Tibial artery (tissue), 4 donors: ENCODE measurements at places on chromosomes 4 and X.

DNA sequence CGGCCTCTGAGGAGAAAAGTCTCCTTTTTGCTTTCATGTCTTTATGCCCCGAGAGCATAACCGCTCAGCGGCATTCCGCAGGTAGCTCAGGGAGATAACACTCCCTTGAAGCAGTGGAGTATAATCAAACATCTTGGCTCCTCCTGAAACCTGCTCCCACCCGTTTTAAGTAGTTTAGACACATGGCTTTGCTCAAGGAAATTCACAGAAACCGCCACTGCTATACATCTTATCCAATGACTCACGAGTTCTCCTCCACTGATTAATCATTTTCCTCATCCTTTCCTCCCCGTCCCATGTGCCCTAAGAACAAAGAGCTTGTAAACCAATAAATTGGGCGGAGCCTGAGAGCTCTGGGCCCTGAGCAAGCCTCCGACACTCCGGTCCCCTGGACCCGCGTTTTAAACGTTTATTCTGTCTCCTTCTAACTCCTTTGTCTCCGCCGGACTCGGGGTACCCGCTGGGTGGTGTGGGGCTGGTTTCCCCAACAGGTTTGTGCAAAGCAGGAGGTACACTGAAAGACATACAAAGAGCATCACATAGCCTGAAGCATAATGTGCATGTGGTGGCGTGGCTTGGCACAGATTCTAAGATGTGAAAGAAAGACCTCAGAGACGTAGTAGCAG, 401.2 kb downstream of the TLL1 start:
- DNase-seq: no peak

GRCh38 chr4:150495550-150495949, 86.4 kb upstream of the MAB21L2 start:
- no peak for DNase-seq

DNA sequence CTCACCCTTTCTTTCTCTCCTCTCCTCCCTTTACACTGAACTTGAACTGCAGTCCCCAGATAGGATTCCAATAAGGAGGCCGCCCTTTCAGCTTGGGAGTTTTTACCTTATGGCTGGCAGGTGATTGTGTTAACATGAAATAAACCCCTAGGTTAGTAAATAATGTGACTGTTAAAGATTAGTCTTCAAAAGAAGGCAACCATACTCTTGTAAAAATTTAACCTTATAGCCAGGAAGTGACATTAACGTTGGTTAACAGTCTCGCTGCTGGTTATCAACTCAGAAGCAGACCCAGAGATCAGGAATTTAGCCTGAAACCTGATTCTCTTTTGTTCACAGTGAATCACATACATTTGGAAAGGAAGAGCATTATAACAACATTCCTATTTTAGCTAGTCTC, 15.2 kb downstream of the FHDC1 start:
- no peak for DNase-seq

DNA sequence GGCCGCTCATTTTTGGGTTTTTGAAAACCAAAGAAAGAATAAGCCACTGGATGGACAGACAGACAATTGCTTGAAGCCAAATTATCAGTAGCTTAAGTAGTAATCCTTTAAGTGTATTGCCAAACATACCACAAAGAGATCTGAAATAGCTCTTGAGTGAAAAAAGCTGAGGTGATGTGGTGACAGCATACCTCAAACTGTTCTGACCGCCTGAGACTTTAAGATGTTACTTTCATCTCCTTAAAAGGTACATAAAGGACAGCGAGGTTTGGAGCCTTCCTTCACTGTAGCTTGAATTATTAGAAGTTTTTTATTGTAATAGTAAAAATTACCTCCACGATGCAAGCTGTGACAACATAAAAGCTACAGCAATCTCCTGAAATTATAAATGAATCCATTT, 271.5 kb upstream of the FAM241A start:
- DNase-seq: no peak

DNA sequence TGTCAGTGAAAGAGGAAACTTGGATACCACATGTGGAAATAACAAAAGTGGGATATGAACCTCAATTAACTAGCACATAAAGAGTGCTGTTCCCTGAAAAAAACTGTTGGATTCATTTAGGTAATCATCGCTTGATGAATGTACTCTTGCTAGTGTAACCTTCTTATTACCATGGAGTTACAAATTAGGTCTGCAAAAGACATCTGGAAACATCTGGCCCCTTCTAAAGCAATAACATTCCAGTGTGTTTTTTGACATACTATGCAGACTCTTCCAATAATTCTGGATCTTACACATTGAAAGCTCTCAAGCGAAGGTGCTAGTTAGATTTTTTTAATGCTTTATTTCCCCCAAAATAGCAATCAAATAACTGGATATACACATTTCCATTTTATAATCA, 134.6 kb downstream of the ATP10D start:
- DNase-seq: no peak

- no peak for DNase-seq
Observed at GRCh38 chrX:137549073-137549472, 16.9 kb upstream of the ZIC3 start.

DNA sequence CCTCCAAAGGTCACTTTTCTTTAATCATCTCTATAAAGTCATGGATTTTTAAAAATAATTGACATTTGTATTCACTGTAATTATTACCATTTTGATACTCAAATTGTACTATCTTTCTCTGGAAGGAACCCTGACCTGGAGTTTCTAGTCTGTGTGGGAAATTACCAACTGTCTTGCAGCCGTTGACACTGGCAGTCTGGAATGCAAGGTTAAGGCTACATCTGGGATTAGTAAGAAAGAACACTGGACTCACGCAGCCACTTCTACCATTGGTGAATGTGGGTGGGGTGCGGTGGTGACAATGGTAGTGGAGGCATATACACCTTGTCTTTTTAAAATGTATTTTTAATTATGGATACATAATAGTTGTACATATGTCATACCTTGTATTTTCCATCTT, 40.9 kb downstream of the EGF start:
- no peak for DNase-seq

DNA sequence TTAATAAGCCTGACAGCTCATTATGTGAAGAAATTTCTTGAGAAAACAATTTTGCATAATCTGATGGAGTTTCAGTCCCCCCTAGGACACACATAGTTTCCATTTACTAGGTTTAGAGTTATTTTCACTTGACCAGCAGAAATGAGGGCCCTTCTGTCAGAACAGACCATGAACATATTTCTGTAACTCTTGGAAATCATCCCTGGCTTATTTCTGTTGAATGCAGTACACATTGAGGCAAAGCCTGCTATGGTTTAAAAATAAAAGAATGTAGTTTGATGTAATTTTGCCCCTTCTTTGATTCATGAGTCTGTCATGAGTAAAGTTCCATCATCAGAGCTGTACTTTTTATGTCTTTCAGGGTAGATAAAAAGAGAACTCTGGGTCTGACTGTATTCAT, 104.6 kb upstream of the ETNPPL start:
- no peak for DNase-seq

GRCh38 chrX:66043584-66043983, 3.7 kb upstream of the VSIG4 start:
- DNase-seq: no peak

DNA sequence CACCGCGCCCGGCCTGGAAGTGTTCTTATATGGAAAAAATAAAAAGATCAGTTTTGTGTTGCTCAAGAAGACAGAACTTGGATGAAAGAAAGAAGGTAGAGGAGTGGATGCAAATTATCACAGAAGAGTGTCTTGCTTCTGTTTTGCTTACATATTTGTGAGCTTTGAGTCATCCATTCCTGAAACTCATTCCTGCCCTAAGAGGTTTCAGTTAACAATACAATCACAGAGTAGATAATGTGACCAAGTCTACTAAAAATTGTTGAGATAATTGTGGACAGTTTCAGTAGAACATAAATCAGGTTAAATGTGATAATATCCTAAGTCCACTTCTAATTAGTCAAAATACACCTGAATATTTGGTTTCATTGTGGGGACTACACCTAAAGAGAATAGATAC, 26.4 kb upstream of the LRCH2 start:
- DNase-seq: no peak

DNA sequence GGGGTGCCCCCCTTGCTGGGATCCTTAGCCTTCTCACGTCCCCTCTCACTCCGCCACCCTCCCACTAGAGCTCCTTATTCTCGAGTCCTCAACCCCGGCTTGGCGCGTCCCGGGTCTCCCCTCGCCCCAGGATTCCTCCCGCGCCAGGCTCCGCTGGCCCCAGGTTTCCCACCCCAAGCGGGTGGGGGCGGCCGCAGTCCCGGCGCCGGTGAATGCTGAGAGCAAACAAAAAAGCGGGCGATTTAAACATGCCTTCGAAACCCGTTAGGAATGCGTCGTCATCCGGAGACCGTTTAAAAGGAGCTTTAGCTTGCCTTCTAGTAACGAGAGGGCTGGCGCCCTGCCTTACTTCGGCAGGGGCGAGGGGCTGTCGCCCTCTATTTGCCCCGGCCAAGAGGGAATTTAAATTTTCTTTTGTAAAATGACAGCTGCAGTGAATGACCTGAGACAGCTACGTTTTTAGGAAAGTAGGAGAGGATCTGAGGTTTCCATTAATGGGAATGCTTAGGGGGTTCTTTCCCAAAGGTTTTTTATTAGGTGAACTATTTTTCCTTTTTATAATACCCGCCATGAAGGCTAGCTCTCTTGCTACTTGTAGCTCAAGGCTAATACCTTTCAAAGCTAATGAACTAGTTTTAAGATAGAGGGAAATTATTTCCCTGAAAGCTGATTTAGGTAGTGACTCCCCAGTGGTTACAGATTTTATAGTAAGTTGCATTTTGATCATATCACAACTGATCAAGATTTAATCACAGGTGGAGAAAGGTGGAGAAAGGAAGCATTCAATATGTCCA, 3.1 kb downstream of the JADE1 start:
- DNase-seq: peak; percentile 42
